AG04449 (cell line): ENCODE measurements at places on chromosomes 5 and 9.

- no peak for DNase-seq
Observed at GRCh38 chr9:38263532-38263931, 129.0 kb upstream of the ALDH1B1 start.

DNA sequence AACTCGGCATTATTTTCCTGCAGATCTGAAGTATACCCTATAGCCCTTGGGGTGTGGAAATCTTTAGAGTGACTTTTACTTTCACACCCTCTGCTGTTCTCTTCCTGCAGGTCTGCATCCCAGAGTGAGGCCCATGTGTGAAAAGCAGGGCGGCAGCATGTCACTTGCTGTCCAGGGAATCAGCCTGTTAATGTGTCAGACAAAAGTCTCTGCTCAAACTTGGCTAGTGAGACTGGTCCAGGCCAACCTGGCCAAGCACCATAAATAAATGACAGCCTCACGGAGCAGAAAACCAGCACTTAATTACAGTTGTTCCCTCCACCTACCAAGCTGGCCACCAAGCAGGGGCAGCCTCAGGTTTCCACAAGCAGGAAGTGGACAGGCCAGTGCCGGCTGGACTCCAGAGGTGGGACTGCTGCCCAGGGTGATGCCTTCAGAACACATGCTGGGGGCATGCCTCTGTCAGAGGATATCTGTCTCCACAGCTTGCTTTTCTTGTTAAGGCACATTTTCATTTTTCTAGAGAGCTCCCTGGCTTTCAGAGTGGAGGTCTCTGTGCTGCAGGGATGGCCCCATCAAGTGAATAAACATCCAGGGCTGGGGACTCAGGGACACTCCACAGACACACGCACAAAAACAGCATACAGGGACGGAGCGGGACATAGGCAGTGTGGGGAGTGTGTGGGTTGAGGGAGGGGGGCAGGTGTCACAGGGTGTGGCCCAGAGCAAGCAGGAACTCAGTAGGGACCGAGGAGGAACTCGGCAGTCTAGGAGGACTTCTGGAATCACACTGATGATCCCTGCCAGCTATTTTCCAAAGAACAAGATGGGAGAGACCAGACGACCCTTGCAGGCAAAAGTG lies 243.8 kb upstream of the IRX1 start:
- no peak for DNase-seq

DNA sequence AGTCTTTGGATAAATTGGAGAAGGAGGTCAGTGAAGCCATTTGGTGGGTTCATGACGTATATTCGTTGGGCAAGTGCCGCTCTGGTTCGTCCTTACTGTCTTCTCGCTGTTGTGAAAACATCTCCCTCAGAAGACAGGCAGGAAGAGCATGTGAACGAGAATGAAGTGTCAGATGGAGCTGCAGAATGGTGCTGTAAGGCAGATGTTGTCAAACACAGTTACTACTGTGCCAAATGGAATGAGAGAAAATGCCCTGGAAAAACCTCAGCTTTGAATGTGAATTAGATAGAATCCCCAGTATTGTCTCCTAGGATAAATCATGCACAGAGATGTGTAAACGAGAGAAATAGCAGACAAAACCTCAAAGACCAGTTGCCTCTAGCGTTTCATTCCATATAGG lies 121.5 kb downstream of the CAMK4 start:
- no peak for DNase-seq

GRCh38 chr5:139919308-139919707 lies 123.7 kb downstream of the PSD2 start:
- DNase-seq, result no peak

DNA sequence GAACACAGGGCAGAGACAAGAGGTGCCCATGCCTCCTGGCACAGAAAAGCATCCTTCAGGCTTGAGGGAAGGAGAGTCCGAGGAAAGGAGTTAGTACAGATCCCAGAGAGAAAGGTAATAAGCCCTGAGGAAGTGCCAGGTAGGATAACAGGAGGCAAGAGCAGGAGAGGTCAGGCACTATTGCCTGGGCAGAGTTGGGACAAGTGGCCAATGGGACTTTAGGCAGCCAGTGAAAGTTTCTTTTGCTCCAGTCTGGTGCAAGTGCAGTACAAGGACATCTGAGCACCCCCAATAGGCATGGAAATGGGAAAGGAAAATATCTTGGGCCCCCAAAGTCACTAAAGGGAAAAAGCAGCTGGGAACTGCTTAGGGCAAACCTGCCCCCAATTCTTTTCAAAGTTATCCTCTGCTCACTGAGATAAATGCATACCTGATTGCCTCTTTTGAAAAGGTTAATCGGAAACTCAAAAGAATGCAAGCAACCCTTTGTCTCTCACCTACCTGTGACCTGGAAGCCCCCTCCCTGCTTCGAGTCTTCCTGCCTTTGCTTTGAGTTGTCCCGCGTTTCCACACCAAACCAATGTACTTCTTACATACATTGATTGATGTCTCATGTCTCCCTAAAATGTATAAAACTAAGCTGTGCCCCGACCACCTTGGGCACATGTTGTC lies 46.5 kb downstream of the ELOVL7 start:
- no peak for DNase-seq

DNA sequence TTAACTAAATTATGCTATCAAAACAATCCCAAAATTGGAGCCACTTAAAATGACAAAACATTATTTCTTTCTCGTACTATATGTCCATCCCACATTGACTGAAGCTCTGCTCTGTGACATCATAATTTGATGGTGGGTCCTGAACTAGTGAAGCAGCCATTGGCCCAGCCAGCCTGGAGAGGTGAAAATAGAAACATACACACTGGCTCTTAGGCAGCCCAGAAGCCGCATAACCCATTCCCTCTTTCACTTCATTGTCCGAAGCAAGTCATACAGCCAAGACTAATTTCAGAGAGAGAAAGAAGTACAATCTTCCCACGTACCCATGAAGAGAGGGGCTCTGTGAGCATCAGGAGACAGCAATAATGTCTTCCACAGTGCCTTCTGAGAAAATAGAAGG lies 342.5 kb downstream of the NFIB start:
- DNase-seq, result no peak

DNA sequence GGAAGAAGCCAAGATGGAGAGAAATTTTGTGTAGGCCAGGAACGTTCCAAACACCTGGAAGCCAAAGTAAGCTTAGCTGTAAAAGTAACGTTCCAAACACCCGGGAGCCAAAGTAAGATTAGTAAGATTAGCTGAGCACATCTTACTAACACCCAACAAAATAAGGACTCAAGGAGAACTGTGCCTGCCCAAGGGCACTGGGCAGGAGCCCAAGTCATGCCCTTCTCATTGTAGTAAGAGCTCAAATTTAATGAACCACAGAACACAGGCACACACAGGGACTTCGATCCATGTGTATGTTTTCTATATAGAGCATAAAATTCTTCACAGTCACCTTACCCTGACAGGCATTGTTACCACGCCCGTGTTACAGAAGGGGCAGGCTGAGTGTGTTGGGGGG lies 36.1 kb upstream of the NXNL2 start:
- no peak for DNase-seq

DNA sequence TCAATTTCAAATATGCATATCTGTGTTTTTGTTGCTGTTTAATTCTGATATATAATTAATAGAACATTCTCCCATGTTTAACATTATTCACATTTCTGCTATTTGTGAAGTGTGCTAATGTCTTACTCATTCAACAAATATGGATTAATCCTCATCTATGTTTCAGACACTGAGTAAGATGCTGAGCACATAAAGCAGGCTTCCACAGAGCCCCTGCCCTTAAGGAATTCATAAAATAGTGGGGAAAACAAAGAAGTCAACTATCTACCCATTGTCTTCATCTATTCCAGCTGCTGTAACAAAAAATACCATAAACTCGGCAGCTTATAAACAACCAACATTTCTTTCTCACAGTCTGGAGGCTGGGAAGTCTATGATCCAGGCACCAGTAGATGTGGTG lies 333.3 kb downstream of the SEMA5A start:
- no peak for DNase-seq

GRCh38 chr5:120538644-120539043 lies 74.5 kb downstream of the PRR16 start:
- no peak for DNase-seq

DNA sequence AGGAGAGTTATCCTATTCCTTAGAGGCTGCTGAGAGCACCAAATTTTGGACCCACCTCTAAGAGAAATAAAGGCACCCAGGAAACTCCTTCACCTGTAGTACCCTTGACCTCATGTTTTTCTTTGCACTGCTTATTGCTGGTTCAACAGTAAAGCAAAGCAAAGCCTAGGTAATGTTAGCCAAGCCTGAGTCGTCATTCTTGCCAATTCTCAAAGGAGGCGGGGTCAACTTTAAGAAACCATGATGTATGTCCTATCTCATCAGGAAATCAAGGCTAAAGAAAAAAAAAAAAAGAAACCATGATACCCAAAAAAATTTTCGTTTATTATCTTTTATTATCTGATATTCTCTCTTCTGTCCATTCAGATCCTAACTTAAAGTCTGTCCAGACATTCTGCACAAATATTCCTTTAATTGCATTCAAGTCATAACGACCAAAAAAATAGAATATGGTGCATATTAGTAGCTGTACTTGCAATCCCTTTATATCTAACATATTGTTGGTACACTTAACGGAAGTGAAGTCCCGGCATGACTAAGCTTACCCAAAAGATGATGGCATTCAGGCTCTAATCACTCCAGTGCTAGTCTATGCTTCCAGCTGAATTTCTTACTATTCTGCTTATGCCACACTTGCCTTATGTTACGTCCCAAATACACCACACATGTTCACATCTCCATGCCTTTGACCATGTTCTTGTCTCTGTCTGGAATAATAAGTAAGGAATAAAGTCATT lies 1.8 kb downstream of the AUH start:
- no peak for DNase-seq

- no peak for DNase-seq
Observed at GRCh38 chr5:96330530-96331140, 102.4 kb downstream of the PCSK1 start.

GRCh38 chr5:14090290-14090689 lies 52.9 kb upstream of the TRIO start:
- no peak for DNase-seq

- no peak for DNase-seq
Observed at GRCh38 chr5:37735649-37736347, 104.0 kb downstream of the GDNF start.

DNA sequence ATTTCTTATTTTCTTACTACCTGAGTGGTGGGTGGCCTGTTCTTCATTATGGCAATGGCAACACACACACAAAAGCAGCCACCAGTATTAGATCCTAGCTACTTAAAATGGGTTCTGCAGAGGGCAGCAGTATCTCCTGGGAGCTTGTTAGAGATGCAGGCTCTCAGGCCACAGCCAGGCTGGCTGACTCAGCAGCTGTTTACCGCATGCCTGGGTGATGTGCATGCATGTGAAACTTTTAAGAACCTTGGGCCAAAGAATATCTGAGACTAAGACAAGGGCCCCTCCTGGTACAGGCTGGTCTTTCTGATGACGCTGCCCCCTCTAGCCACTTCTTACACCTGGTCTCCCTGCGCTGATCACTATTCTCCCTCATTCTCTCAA lies 399.0 kb downstream of the MED10 start:
- DNase-seq, result no peak

DNA sequence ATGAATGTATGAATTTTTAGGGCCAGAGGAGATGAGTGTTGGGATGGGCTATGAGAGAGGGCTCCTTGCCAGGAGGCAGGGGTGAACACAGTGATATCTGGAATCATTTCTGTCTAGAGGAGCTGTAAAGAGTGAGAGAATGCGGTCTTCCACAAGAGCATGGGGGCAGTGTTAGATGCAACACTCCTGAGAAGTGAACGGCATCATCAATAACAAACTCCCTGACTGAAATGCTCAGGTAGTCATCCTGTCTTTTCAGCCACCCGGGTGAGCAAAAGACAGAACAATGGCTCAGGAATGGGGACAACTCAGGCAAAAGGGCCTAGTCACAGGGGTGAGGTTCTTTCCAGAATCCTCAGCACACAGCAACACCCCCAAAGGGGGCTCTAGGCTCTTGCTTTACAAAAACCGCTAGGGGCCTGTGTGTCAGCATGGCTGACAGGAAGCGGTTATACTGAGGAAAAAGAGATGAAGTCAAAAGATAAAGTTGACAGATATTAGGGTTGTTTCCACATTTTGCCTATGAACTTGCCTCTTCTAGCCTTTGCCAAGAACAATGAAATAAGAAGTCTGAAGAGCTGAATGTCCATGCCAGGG lies 104.6 kb upstream of the LRRTM2 start:
- DNase-seq, result no peak

- DNase-seq, result no peak
Observed at GRCh38 chr9:70170151-70170790, 88.5 kb upstream of the SMC5 start.

GRCh38 chr5:102903074-102903871 lies 148.2 kb downstream of the PAM start:
- DNase-seq, result no peak

GRCh38 chr9:116933251-116933650 lies 246.1 kb downstream of the TRIM32 start:
- no peak for DNase-seq

GRCh38 chr9:72089451-72090130 lies 29.2 kb upstream of the C9orf57 start:
- DNase-seq, result no peak

DNA sequence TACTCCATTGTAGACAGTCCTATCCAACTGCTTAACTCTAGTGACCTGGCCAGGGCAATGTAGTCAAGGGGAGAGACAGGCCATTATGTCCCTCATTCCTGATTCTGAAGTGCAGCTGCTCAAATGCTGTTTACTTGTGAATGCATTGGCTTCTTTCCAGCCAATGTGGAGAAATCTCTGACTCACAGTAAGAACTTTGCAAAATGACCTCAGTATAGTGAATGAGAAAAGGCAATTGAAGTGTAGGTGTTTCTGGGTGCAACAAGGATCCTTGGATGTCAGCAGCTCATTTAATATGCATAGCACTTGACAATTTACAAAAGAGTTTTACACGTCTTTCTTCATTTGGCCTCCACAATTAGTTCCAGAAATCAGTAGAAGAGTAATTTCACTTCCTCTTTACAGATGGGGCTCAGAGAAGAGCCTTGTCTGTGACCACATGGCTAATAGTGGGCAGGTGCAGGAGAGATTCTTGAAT lies 367.2 kb downstream of the OSTF1 start:
- DNase-seq, result no peak

DNA sequence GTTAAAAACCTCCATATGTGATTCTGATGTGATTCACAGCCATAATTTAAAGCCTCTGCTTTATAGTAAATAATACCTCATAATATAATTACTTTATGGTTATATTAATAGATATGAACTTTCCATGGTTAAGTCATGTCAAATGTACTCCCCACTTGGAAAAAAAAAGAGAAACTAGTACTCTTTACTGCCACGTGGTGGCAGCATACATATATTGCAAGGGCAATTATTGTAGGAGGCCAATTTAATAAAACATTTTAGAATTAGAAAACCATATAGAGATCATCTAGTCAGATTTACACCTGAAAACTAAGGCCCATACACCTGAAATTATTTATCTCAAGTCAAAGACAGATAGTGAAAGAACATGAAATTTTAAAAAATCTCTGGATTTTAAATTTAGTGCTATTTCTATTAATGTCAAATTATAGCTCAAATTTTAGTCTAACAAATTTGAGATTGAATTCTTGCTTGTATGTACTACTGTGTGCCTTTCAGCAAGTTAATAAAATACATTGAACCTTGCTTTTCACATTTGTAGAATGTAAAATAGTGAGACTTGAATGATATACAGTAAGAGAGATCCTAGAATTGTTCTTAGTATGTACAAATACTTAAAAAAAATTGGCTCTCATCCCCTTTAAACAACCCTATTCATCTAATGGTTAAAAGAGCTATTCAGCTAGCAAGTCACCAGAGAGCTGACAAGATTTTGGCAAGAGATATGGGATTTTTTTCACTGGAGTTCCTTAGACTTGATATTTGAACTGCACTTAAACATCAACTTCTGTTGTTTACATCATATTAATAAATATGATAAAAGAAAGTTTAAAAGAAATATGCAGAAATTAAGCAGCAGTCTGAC lies 603.8 kb downstream of the TLE4 start:
- DNase-seq, result no peak

GRCh38 chr9:16136961-16137360 lies 584.1 kb downstream of the CCDC171 start:
- no peak for DNase-seq
